Kidney epithelial cell (primary cell): ENCODE measurements at places on chromosomes 16 and 17. TPM values are rescaled to one million over a fixed set of nuclear protein-coding genes. Genes with fewer than 3 reads are reported as not detected.

GRCh38 chr16:46828943-46829342 is 2.0 kb downstream of the C16orf87 start:
- no peak for DNase-seq

The SLC22A31 gene
- total RNA-seq: 6.1 and 6.8 TPM in 2 replicates

- DNase-seq: no peak
Measured at GRCh38 chr16:49661465-49662187, 194.3 kb downstream of the ZNF423 start.

- DNase-seq: no peak
Measured at GRCh38 chr16:7290682-7291081, 42.0 kb upstream of the RBFOX1 start.
